Kidney epithelial cell (primary cell): ENCODE measurements at places on chromosomes 5 and 9. TPM values are rescaled to one million over a fixed set of nuclear protein-coding genes. Genes with fewer than 3 reads are reported as not detected.

Gene TNFSF8
- not detected in 2 replicates for total RNA-seq

Gene TGFBI
- total RNA-seq, result 443 and 453 TPM in 2 replicates

DNA sequence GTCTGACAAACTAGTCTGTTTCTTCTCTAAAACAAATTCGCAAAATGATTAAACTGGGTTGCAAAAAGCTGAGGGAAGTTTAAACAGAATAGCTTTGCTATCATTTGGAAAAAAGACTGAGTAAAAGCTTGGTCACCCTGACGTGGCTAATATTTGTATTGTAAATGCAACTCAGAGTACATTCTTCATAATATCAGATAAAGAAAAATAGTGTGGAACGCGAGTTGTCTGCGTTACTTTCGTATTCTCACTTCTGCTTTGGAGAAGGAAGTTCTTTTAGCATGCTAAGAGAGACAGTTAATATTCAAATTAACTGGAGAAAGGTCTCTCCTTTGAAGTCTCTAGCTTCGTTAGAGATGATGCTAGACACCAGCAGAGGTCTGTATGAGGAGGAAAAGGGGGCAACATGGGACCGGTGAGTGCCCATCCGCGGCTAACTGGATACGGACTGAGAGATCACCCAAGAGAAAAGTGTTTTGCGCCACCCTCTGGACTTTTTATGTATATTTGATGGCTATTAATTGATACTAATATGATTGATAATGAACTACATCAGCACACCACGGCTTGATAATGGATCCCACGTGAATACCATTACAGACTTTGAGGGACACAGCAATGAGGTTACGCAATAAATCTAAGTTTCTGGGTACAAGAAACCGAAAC is 2.9 kb upstream of the CNTRL start:
- DNase-seq, result no peak

GRCh38 chr5:145360936-145361335 is 474.2 kb downstream of the PRELID2 start:
- DNase-seq, result no peak

DNA sequence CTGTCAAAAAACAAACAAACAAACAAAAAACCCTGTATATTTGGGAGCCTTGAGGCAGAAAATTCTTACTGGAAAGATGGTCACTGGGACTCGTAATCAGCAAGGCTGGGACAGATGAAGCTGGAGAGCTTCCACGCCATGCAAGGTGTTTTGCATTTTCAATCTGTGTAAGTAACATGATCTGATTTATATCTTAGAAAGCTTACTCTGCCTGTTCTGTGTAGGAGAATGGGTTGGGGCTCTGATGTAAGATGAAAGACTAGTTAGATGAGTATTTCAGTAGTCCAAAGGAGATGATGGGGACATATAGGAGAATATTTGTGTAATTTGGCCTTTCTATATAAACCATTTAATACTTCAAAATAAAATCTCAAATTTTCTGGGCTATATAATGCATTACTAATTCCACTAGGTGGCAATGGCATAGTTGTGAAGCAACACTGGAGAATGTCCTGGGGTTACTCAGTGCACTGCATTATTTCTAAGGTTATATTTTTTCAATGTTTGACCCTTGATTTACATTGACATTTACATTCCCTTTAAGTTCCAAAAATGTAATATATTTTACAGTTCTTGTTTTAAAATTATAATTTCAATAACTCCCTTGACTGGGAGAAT is 21.9 kb upstream of the FSD1L start:
- DNase-seq, result no peak

DNA sequence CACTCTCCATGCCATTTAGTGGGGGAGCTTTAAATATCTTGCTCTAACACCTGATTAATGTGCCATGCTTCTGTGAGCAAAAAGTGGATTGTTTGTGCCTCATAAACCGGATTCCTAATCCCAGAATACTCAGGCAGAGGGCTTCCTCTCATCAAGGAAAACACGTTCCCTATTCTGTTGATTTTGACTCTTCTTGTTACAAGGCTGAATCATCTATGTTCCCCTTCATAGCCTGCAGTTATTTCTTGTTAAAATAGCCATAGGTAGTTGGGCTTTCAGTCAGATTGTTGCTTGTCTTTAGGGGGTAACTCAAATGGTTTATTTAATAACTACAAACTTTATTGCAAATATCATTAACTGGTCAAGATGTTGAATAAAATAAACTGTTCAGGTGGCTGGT is 26.6 kb downstream of the ROPN1L start:
- no peak for DNase-seq

DNA sequence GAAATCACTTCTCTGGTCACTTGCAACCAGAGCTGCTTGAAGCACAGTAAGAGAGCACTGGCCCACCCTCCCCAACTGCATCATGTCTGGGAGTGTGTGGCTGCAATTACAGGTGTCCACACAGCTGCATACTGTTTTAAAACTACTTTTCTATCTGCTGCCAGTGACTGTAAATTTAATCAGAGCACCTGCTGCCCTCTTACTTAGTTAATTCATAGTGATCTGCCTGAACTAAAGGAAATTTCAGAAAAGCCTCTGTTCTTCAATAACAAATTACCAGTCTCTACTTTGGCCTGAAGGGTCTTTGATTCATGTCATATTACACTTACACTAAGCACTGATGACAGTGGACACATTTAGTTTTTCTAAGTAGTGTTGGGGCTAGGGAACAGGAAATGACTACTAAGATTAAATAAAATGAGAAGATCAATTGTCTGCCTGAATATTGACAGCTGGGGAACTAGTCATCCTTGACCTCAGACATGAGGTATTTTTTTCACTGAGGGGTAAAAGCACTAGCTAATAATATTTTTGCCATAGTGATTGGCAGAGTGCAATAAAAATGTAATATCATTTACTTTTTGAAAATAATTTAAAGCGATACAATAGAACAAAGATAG is 788.9 kb upstream of the GRAMD2B start:
- DNase-seq, result no peak

DNA sequence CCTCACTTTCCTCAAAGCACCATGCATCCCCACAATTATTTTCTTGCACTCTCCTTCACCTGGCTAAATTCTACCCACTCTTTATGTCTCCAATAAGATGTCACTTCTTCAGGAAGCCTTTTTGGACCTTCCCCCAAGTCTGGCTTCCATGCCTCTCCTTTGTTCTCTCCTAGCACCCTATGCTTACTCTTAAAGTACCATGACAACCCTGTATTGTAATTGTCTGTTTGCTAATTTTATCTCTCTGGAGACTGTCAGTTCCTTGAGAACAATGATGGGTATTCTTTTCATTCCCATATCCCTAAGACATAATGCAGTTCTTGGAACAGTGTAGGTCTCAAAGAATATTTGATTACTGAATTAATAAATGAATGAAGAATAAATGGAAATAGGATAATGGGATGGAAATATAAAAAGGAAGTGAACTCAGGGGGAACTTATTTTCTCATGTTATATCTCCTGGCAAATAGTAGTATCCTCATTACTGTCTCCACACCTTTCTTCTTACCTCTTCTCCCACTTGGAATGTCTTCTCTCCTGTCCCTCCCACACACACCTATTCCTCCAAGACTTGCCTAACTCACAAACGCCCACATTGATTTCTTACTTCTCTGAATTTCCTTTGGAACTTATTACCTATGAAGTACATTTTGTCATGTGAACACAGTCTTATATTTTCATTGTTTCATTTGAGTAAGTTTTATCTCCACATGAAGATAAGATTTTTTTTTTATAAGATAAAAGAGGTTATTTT is 499.1 kb downstream of the NFIB start:
- DNase-seq, result no peak

DNA sequence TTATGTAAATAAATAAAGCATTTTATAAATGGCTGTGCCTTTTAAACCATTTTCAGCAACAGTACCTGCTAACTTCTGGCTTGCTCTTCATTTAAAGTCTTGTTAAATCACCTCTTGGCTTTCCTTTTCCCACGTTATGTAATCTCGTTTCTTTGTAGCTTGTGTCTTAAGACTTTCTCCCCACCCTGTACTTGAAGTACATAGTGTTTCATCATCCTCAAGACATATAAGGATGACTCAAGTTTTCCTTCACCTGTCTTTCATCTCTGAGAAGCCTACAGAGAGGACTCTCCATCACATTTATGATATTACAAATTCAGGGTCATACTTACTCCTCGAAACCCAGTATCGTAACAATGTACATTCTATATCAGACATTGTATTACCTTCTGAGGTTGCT is 33.9 kb downstream of the PRELID2 start:
- no peak for DNase-seq

DNA sequence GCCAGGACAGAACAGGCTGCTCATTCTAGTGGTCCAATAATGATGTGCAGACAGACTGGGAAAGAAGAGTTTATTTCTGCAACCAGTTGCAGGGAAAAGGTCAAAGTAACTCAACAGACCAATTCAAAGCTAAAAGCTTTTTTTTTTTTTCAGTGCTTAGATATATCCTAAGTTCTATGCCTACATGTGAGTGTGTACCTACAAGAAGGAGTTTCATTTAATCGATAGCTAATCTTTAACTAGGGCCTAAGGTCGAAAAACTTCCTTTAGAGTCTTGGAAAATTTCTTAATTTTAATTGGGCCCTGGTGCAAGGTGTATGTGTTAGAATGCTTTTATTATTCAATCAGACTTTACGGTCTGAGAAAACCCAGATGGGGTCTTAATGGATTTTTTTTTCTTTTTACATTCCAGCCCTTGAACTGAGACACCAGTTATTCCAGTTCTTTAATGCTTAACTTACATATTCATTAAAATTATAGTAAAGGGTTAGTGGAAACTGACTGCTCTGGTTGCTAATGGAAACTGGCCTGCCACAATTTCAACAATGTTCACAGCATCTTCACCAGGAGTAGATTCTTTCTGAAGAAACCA is 365.3 kb downstream of the MTRR start:
- no peak for DNase-seq

GRCh38 chr5:143713047-143714003 is 98.6 kb upstream of the HMHB1 start:
- DNase-seq, result no peak

GRCh38 chr5:71862507-71863060 is 143.5 kb downstream of the CARTPT start:
- no peak for DNase-seq
